ENCODE measurements at places on chromosomes 12 and 14.

- no peak overlapping the region for H3K4me3 ChIP-seq
- no peak overlapping the region for H3K27ac ChIP-seq
- H3K4me1 ChIP-seq, result no peaks in the 10 kb centered on the region
- H3K36me3 ChIP-seq, result no peaks in the 10 kb centered on the region
- DNase-seq, result no peak
These were observed 66.4 kb upstream of the FLRT2 start for GRCh38 chr14:85463512-85463911.

DNA sequence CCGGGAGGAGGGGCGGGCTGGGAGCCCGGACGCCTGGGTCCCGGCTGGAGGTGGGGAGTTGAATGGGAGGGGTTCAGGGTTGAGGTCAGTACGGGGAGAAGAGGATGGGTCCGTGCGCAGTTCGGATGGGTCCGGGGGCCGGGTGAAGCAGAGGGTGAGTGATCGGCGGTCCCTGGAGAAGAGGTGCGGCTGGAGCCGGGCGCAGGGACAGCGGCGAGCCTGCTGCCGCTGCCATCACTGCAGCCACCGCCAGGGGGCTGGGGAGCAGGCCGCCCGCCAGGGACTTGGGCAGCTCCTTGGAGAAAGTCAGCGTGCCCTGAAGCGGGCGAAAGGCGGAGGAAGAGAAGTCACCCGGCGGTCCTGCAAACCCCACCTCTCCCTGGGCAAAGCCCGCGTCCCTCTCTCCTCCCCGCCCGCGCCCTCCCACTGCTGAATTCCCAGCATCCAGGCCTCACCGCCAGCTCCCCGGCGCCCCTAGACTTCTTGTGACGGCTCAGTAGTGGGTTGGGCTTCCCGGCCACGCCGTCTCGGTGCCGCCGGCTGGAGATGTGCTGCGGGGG is 6.0 kb upstream of the GPR84 start:
- no peak for DNase-seq
- no peak overlapping the region for H3K4me3 ChIP-seq
- H3K36me3 ChIP-seq, result peaks cover 39% of the 10 kb centered on the region
- no peaks in the 10 kb centered on the region for H3K27me3 ChIP-seq
- H3K4me1 ChIP-seq, result peaks cover 26% of the 10 kb centered on the region
- H3K27ac ChIP-seq, result no peak overlapping the region

- H3K4me3 ChIP-seq, result no peak overlapping the region
- H3K36me3 ChIP-seq, result no peaks in the 10 kb centered on the region
- peaks cover 18% of the 10 kb centered on the region for H3K27me3 ChIP-seq
- no peak for DNase-seq
- no peaks in the 10 kb centered on the region for H3K4me1 ChIP-seq
These were observed 33.8 kb upstream of the GPATCH2L start for GRCh38 chr14:76117789-76118484.

- H3K36me3 ChIP-seq, result no peaks in the 10 kb centered on the region
- DNase-seq, result no peak
- H3K4me1 ChIP-seq, result peaks cover 7% of the 10 kb centered on the region
- no peak overlapping the region for H3K27ac ChIP-seq
These were observed 66.3 kb downstream of the IFT43 start for GRCh38 chr14:76051717-76052465.

DNA sequence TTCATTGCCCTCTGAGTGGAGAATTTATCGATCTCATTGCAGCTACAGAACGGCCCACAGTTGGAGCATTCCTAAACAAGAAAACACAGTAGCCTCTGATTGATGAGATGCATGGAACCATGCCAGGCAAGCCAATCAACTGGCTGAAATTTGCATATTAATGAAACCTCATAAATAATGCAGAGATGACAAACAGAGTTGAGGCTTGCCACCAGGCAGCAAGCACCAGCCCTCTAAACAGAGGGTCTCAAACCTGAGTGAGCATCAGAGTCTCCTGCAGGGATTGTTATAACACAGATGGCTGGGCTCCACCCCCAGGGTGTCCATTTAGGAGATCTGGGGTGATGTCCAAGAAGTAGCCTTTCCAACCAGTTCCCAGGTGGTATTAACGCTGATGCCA is 60.9 kb upstream of the CMKLR1 start:
- no peak overlapping the region for H3K4me3 ChIP-seq
- H3K4me1 ChIP-seq, result no peaks in the 10 kb centered on the region
- H3K27me3 ChIP-seq, result peaks cover 2% of the 10 kb centered on the region
- no peak for DNase-seq
- no peaks in the 10 kb centered on the region for H3K36me3 ChIP-seq

- H3K4me1 ChIP-seq, result no peaks in the 10 kb centered on the region
- no peaks in the 10 kb centered on the region for H3K27me3 ChIP-seq
- no peak for DNase-seq
- H3K27ac ChIP-seq, result no peak overlapping the region
- H3K36me3 ChIP-seq, result no peaks in the 10 kb centered on the region
These were observed 358.2 kb downstream of the DIO2 start for GRCh38 chr14:79852950-79853744.

DNA sequence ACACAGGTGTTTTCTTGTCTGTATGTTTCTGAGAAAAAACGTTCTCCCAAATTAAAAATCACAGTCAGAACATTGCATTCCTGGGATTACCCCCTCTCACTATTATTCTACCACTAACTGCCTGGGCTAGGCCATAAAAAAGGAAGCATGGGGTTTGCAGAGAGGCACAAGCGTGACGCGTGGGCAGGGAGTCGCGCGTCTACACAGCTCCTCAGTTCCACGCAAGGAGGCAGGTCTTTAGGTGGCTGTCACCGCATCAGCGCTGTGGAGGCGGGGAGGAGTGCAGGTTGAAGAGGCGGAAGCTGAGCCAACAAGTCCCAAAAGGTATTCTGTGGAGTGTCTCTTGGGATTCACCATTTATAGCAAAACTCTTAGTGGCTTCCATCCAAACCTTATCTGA is 109.9 kb downstream of the RIMBP2 start:
- H3K27ac ChIP-seq, result no peak overlapping the region
- no peak for DNase-seq
- no peaks in the 10 kb centered on the region for H3K27me3 ChIP-seq
- H3K4me1 ChIP-seq, result no peaks in the 10 kb centered on the region
- H3K36me3 ChIP-seq, result no peaks in the 10 kb centered on the region

- DNase-seq, result peak; percentile 87
- peaks cover 35% of the 10 kb centered on the region for H3K36me3 ChIP-seq
- no peaks in the 10 kb centered on the region for H3K27me3 ChIP-seq
- H3K4me1 ChIP-seq, result peaks cover 23% of the 10 kb centered on the region
- no peak overlapping the region for H3K4me3 ChIP-seq
- H3K27ac ChIP-seq, result peak overlapping the region; percentile 21
These were observed 41.2 kb downstream of the DGLUCY start for GRCh38 chr14:91154851-91155625.

DNA sequence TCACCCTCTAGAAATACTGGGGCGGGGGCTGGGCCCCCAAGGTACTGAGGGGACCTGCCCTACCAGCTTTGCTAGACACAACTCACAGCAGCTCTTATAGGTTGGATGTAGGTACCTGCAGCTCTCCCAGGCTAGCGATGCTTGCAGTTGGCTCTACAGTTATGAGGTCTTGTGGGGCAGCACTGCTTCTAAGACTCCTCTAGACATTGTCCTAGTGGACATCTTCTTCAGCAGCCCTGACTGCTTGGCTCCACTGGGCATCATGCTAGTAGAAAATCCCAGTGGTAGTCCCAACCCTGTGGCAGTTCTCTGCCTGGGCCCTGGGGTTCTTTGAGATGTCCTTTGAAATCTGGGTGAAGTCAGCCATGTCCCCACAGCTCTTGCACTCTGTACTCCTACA is 419.3 kb upstream of the SEL1L start:
- H3K27me3 ChIP-seq, result no peaks in the 10 kb centered on the region
- no peak overlapping the region for H3K27ac ChIP-seq
- H3K36me3 ChIP-seq, result no peaks in the 10 kb centered on the region

- peaks cover 3% of the 10 kb centered on the region for H3K4me1 ChIP-seq
- no peak for DNase-seq
- H3K36me3 ChIP-seq, result no peaks in the 10 kb centered on the region
- H3K27me3 ChIP-seq, result no peaks in the 10 kb centered on the region
- no peak overlapping the region for H3K27ac ChIP-seq
These were observed 77.4 kb downstream of the OTOGL start for GRCh38 chr12:80176706-80177105.

Measured in common myeloid progenitor, CD34-positive (primary cell).